ENCODE measurements at places on chromosomes 7 and 10. TPM values are rescaled to one million over a fixed set of nuclear protein-coding genes. Genes with fewer than 3 reads are reported as not detected.

RELN gene
- total RNA-seq, result 0.16 TPM

CALY gene
- not detected for total RNA-seq

GALNT17 gene
- total RNA-seq, result 0.49 TPM

TCTN3 gene
- total RNA-seq, result 34.1 TPM

GIMAP8 gene
- not detected for total RNA-seq

PWWP2B gene
- total RNA-seq, result 26.3 TPM

GCK gene
- total RNA-seq, result 0.36 TPM

DPYSL4 gene
- 6.1 TPM for total RNA-seq
